ENCODE measurements at places on chromosomes 3 and 15.

DNA sequence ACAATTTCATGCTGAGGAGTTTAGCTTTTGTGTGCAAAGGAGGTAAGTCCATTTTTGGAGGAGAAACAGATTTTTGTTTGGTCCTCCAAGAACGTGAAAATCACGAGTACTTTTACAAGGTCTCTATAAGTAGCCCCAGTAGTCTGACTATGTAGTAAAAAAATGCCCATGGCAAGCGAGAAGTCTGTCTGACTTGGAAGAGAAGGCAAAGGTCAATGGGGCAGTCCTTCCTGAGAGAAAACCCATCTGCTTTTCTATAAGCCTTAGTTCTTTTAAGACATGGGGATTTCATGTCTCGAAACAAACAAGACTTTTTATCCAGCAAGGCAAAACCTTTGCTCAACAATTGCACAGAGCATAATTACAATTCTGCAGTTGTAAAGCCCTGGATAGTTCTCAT lies 183.2 kb downstream of the GAP43 start:
- no peak for DNase-seq

DNA sequence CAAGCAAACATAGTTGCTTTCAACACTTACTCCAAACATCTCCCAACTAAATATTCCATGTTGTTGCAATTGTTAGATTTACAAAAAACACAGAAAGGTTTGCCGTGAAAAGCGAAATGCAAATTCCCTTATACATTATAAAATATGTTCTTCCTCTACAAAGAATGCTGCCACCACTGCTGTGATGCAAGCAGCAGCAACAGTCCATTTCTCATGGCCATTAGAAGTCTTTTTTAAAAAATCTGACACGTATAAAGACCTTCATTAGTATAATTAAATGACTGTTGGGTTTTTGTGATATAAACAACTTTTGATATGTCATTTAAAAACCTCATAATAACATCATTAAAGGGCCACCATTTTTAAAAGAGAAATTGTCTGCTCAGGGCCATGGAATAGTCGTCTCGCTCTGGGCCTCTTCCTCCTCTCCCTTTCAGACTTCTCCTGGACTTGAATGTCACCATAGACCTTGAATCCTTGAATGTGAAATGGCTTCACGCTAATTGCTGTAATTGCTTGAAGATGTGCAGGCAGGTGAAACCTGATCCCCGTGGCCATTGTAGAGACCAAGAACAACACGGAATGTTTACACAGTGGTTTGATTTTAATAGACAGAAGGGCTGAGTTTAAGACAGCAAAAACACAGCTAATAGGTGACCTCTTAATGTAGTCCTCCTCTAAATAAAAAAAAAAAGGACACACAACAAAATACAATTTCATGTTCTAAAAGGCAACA lies 450.4 kb downstream of the FOXP1 start:
- no peak for DNase-seq

DNA sequence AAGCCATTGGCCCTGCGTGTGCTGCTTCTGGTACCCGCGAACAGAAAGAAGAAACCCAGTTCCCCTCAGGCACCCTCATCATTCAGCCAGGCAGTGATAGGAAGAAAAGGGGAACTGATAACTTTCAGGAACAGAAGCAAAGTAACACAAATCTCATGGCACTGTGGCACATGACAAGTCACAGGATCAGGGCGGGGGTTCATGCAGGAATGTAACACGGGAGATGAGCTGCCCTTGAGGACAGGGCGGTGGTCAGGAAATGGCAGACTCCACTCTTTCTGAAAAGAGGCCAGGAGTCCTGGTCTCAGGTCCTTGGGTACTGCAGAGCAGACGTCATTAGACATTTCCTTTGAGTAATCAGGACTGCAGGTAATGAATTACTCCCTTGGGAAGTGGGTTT lies 95.5 kb downstream of the CCNL1 start:
- DNase-seq = no peak

DNA sequence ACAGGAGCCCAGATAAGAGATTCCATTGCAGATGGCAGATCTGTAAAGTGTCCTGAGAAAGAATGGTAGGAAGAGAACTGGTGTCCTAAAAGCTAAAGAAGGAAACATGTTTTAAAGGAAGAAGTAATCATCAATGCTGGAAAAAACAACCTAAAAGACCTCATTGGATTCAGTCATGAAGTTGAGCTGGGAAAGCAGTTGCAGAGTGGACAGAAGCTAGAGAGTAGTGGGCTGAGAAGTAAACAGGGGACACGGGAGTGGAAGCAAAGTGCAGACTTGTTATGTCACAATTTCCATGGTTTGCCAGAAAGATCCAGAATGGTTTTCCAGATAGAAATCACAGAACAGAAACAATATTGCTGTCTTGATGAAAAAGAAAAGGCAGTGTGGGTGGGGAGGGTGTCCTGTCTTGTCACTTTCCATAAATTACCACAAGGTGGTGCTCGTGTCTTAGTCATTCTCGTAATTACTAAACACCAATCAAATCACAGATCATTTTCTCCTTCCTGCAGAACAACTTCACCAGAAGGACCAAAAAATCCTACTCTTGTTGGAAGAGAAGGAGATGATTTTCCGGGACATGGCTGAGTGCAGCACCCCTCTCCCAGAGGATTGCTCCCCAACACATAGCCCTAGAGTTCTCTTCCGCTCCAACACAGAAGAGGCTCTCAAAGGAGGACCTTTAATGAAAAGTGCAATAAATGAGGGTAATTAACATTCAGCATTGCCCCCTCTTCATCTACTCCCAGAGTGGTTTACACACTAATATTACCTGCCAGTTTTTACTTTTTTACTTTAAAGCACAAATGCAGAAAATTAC lies 64.5 kb downstream of the KLHL25 start:
- peak; percentile 80 for DNase-seq

GRCh38 chr3:104785947-104786346 lies 580.8 kb upstream of the ALCAM start:
- DNase-seq = no peak

GRCh38 chr15:92891533-92892200 lies 8.5 kb upstream of the CHD2 start:
- DNase-seq = no peak
